ENCODE measurements at places on chromosomes 11 and 22.

DNA sequence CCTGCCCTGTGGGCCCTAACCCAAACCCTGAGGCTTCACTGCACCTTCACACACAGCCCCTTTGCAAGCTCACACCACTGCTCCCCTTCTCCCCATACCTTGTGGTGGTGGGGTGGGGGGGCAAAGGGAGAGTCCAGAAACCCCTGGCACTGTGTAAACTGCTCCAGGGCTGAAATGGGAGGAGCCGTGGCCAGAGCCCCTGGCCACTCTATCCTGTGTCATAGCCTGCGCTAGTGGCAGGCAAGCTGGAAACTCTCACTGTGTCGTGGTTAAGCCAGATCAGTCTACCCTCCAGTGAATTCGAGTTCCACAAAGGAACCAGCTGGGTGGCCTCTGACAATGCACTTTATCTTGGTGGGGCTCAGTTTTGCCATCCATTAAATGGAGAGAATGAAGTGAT, 8.4 kb upstream of the SYT13 start:
- no peak for DNase-seq

- no peak for DNase-seq
Measured at GRCh38 chr11:121611242-121611641, 158.5 kb upstream of the SORL1-AS1 start.

- no peak for DNase-seq
Measured at GRCh38 chr11:131866535-131867400, 496.4 kb downstream of the NTM start.

GRCh38 chr22:23452231-23453010, 127.7 kb downstream of the IGLL1 start:
- DNase-seq: no peak

- DNase-seq: no peak
Measured at GRCh38 chr11:93689240-93689639, 27.8 kb downstream of the CEP295 start.

DNA sequence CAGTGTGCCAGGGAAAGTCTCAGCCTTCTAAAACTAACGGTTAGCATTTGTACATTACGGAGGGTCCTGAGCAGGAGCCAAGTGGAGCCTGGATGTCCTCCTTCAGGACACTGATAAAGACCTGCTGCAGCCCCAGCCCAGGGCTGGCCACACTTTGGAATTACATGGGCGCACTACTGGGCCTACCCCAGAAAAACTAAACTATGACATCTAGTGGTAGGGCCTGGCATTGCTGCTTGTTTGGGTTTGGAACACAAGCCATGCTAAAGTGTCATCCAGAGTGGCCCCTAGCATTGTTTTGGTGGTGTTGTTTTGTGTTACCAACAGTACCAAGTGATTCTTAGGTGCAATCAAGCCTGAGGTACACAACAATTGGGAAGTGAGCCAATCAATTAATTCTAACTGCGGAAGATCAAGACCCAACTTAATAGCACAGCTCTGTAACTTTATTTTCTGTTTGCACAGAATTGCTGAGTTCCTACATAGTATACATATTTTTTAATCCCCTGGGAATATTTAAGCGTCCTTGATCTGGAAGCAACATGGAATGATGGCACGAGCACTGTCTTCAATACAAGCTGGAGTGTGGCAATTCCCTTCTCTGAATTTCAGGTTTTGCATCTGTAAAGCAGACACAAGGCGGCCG, 340.7 kb downstream of the LARGE1 start:
- no peak for DNase-seq

DNA sequence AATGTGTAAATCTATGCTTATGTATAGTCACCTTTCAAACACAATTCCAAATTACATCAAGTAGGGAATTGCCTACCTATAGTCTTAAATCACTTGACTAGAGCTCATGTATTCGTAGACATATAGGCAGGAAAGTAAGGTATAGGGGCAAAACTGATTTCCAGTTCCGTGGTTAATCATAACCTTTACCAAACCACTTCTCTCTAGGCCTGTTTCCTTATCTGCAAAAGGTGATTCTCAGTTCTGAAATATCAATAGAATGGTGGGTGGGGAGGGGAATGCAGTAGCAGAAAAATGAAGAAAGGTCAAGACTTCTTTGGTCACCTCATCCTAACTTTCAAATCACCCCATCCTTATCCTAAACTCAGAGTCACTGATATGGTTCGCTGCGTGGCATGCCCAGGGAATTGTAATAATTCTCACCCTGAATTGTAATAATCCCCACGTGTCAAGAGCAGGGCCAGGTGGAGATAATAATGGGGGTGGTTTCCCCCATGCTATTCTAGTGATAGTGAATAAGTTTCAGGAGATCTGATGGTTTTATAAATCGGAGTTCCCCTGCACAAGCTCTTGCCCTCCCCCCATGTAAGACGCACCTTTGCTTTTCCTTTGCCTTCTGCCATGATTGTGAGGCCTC, 1.9 kb upstream of the ANO5 start:
- DNase-seq: no peak

- no peak for DNase-seq
Measured at GRCh38 chr11:61541598-61541997, 33.0 kb downstream of the LRRC10B start.

DNA sequence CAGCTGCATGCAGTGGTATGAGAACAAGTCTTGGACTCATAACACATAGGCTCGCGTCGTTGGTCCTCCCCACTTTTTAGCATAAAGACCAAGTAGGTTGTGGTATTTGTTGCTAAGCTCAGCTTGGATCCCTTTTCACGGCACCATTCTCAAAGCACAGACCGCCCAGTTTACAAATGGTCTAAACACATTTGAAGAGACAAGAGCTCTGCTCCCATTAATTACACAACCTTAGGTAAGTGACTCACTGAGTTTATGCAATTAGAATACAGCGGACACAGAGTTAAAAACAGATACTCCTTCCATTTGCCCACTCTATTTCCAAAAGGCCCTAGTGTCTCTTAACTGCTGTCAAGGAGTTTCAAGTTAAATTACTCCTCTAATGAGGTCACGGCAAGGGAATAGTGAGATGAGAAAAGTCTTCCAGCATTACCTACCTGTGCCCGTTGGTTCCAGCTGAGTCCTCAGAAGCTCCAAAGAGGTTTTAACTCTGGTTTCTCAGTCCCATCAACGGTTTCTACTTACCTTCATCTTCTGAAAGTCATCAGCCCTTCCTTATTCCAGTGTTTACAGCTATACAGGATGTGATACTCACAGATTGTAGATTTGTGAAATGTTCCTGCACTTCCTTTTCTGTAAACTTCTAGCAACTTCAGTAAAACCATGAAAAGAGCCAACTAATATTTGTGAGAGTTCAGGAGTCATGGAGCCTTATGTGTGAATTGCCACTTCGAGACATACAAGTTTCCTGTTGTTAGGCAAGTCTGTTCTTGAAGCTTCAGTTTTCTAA, at the start of gene MS4A6A:
Gene MS4A6A, minus strand, starts transcription at position 543 of the 790 bp plus-strand sequence. CDS start 1,356 bp downstream, outside the sequence.
- DNase-seq: no peak

GRCh38 chr11:46003572-46003971, 81.1 kb downstream of the LARGE2 start:
- DNase-seq: no peak

DNA sequence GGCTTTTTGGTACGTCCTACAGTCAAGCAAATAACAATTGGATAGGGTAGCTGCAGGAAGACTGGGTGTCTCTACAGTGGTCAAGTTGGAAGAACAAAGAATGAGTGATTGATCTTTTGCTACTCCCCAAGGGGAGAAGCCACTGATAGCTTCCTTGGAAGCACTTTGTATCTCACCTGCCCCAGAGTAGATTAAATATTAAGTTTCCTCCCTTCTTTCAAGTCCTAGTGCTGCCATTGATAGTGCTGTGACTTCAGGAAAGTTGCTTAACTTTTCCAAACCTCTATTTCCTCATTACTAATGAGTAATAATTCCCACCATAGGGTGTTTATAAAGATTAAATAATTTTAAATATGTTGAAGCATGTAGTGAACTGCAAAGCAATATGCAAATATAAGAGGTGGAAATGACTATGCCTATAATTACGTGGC, 35.6 kb upstream of the EHF start:
- DNase-seq: no peak

- no peak for DNase-seq
Measured at GRCh38 chr22:28856095-28856455, 27.3 kb upstream of the ZNRF3 start.

DNA sequence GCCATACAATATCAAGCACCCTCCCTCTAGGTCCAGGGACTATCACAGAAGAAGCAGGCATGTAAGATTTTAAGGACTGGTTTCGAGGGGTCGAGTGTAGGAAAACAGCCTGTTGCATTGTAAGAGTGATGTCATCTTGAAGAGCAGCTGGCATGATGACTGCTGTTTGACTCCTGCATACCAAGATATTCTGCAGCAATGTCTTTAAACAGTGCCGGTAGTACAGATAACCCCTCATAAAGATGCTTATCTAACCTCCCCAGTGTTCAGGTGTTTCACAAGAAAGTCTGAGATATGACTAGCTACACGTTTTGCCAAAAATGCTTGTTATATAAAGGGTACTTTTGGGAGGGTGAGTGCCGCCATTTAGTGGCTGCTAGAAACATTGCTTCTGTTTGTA, 12.0 kb downstream of the FAM111A start:
- DNase-seq: no peak

DNA sequence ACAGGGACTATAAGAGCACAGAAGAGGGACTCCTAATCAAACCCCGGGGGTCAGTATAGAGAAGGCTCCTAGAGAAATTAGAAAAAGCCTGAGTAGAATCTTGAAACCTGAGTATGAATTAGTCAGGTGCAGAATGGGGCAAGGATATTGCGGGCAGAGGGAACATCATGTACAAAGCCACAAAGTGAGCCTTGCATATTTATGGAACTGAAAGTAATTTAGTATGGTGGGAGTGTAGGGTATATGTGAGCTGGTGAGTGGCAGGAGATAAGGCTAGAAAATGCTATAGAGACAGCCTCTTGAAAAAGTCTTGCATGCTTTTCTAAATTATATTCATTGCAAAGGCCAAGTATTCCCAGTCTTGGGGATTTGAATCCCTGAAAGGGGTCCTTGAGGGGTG, 93.7 kb downstream of the STIM1 start:
- no peak for DNase-seq

DNA sequence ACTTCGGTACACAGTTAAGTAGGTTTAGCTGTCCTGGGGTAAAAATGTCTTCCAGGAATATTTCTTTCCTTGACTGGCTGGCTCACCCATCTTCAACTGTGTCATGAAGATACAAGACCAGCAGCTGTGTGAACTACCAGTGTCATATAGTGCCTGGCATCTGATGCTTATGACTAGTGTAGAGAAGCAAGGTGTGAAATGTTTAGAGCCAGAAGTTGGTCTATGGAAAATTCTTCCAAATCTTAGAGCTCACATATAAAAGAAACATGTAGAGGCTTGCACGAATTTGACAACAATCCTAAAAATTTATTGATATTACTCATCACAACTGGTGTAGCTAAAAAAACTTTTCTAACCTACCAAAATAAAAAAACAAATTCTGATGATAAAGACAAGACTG, 54.4 kb downstream of the ARL14EP start:
- DNase-seq: no peak

DNA sequence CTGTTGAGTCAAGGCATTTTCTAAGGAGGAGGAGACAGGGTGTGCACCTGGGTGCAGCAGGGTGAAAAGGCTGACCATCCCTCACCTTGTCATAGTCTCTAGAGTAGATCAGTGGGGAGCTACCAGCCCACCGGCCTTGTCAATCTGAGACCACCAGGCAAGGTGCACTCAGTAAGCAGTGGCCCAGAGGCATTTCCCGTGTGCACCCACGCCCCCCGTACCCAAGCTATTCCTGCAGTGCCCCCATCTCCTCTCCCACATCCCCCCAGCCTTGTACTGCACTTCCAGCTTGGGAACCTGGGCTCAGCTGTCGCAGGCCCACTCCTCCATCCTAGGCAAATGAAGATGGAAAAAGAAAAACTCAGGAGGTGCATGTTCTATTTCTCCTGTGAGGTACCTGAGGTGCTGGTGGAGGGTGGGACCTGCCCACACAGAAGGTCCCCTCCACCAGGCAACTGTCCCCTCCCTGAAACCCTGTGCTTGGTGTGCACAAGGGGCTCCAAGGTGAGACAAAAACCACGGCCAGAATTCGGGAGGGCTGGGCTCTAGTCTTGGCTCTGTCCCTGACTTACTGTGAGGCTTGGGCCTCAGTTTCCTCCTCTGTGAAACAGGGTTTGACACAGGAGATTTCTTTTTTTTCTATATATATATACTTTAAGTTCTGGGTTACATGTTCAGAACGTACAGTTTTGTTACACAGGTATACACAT, 8.4 kb downstream of the P2RY2 start:
- DNase-seq: no peak

DNA sequence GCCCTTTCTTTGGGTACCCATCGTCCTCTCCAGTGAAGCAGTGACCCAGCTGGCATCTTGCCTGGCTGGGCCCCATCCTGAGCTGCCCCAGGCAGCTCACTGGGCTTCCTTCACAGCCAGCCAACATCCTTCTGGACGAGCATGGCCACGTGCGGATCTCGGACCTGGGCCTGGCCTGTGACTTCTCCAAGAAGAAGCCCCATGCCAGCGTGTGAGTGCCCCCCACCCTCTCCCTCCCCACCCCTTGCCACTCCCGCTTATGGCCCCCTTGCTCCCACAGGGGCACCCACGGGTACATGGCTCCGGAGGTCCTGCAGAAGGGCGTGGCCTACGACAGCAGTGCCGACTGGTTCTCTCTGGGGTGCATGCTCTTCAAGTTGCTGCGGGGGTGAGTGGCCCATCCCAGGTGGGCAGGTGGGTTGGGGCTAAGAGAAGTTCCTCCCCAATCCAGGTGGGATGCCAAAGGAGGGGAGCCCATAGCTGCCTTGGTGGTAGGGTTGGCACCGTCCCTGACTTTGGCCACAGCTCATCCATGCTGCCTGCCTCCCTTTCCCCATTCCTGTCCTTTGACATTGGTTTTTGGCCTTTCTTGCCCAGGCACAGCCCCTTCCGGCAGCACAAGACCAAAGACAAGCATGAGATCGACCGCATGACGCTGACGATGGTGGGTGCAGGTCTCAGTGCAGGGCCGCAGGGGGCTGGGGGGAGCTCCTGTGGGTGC, 6.8 kb upstream of the ANKRD13D start:
- no peak for DNase-seq

DNA sequence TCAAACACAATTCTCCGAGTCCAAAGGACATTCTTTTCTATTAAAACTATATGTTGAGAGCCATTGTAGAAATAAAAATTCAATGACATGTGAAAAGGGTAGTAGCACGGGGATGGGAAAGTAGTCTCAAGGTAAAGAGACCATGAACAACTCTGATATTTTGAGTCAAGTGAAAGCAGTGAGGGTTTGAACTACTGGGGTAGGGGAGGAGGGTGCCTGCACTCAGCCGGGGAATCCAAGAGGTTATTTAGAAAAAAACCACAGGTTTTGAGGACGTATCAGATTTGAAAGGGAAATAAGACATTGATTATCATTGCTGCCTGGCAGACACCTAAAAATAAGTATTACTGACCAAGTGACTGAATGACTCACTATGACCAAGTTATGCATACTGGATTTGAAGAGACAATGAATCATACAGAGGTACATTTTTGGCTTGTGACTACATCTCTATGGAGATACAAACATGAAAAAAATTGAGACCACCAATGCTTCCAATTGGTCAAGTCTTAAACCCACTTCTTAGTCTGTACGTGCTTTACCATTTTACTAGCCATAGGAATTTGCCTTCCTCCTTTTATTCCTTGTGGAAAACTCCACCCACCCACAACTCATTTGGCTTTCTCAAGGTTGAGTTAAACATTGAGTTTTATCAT, 2.2 kb upstream of the OR52H1 start:
- no peak for DNase-seq
